ENCODE measurements at places on chromosomes 4 and X. TPM values are rescaled to one million over a fixed set of nuclear protein-coding genes. Genes with fewer than 3 reads are reported as not detected.

The GAB3 gene
- total RNA-seq: 7.3 TPM

GRCh38 chr4:95411371-95412088 lies 137.2 kb downstream of the UNC5C start:
- DNase-seq: no peak

GRCh38 chrX:39645178-39645895 lies 452.4 kb downstream of the BCOR start:
- peak; percentile 59 for DNase-seq

GRCh38 chr4:88765729-88766128 lies 68.1 kb upstream of the NAP1L5 start:
- peak; percentile 96 for DNase-seq

DNA sequence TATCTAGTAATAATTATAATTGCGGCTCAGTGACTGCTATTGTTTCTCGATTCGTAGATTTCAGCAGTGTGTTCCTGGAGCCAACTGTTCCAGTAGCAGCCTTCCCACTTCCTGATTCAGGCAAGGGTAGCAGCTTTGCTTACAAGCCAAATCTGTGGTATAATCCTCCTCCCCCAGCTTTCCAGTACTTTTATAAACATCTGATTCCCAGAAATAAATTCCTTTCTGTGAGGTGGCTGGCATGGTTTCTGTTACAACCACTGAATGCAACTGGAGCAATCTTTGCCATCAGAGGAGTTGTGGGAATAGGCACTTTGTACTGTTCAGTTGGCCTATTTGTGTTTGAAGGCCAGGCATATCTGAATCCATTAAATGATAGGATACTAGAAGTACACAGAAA lies 80.0 kb downstream of the GLRA3 start:
- peak; percentile 26 for DNase-seq

GRCh38 chrX:40975951-40976350 lies 109.3 kb upstream of the USP9X start:
- no peak for DNase-seq

- DNase-seq: no peak
Measured at GRCh38 chrX:134803060-134803459, 144.8 kb upstream of the PLAC1 start.

GRCh38 chrX:118652717-118653116 lies 74.7 kb upstream of the IL13RA1 start:
- DNase-seq: no peak

GRCh38 chrX:41518127-41518840 lies 71.1 kb downstream of the NYX start:
- DNase-seq: no peak

DNA sequence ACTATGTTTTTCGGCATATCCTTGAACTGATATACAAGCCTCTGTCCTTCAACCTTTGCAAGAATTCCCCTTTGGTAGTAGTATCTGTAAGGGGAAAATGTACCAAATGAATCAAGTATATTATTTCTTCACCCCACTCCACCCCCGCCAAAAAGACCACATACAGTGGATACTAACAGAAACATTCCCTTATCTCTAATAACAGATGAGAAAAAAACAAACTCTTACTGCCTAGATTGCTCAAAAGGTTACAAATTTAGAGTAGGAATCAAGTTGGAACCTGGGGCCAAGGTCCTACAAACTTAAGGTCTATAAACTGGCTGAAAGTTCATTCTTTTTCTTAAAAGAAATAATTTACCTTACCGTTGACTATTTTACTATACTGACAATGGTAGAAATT lies 45.0 kb downstream of the NOCT start:
- DNase-seq: no peak

- DNase-seq: peak; percentile 54
Measured at GRCh38 chr4:159765382-159765781, 662.5 kb downstream of the RAPGEF2 start.

The NPY5R gene
- not detected for total RNA-seq

- no peak for DNase-seq
Measured at GRCh38 chr4:123893011-123893981, 496.7 kb downstream of the SPRY1 start.

- DNase-seq: no peak
Measured at GRCh38 chr4:61223385-61223784, 23.3 kb downstream of the ADGRL3 start.

DNA sequence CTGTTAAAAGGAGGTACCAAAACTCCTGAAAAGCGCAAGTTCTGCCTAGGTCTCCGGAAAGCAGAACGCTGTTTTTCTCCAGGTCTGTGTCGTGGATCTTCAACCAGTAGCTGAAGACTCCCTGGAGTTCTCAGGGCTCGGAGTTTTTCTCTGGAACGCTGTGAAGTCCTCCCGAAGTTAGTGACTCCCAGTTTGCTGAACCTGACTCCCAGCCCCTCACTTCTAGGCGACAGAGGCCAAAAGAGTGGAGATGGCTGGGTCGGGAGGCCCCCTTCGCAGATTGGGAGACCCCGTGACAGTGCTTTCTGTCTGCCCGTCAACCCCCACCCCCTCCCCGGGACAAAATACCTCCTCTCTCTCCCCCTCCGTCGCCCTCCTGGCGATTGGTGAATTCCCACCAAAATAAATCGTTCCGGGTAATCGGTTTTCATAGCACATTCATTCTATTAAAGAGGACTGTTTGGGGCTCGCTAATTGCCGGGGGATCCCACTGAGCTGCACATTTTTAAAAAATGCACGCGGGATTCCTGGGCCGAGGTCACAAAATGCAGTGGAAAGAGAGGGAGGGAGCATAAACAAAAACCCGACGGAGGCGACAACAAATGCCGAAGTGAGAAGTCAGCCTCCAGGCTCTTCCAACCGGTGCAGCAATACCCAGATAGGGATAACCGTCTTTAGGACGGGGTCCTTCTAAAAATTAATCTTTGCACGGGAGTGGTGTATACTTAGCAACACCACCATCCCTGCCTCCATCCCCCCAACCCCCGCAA lies 4.0 kb upstream of the MSX1 start:
- DNase-seq: no peak

DNA sequence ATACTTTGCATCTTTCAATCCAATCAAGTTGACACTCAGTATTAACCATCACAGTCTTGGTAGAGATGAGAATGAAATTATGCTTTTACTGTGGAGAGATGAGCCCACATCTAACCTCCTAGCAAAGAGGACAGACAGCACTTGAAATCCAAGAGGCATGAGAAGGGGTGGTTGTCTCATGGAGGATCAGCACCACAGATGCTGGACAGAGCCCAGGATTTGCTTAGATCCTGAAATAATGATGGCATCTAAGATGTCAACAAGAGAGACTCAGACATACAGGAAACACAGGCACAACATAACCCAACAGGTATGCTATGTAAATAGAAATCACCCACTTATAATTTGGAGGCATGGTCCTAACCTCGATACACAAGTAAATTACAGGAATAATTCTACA lies 74.3 kb upstream of the VCX2 start:
- DNase-seq: no peak

DNA sequence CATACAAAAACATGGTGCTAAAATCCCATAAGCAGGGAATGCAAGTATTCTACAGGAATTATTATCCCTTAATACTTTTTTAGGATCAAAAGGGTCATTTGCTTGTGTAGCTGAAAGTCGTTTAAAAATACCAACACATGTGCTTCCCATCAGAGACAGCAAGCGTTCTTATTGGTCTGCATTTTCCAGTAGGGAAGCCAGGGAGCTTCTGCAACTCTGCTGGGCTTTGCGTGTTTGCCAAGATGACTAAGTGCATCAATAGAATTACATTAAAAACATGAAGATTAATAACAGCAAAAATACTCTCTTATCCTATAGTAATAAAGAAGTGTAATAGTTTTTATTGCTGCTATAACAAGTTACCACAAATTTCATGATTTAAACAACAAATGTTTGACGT lies 111.2 kb downstream of the QDPR start:
- DNase-seq: no peak

The OPHN1 gene
- 4.6 TPM for total RNA-seq

DNA sequence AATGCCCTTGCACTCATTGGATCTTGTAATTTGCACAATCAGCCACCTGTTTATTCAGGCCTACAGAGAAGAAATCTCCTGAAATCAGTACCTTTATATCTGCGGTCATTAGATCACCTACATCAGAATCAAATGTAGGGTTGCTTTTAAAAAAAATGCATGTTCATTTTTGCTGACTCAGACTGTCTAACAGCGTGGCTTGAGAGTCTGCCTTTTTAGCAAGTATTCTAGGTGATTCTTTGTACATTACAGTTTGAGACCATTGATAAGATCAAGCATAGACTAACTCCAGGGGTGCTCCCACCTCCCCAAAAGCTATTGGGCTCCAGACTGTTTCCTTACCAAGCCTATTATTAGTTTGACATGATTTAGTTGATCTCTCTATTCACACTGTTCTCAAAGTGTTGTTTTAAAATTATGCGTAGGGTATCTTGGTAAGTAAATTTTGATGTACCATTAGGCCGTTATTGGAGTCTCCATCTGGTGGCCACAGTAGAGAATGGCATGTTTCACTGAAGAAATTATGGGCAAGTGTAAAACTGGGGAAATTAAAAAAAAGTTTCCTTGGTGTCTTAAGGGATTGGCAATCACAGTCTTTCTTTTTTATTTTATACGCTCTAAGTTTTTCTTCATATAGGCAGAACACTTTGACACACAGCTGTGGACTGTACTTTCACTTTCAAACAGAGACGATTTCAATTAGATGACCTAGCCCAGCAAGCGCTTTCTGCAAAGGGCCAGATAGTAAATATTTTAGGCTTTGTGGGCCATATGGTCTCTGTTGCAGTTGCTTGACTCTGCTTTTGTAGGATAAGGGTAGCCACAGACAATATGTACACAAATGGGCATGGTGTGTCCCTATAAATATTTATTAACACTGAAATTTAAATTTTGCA lies 33.7 kb upstream of the MSL3 start:
- DNase-seq: peak; percentile 41

The YIPF7 gene
- 4.9 TPM for total RNA-seq

- no peak for DNase-seq
Measured at GRCh38 chr4:18250564-18250963, 229.0 kb upstream of the LCORL start.

The ZFP42 gene
- total RNA-seq: not detected

The GYPE gene
- not detected for total RNA-seq

The SSX4 gene
- total RNA-seq: 0.64 TPM

- peak; percentile 28 for DNase-seq
Measured at GRCh38 chrX:13212191-13212651, 107.6 kb downstream of the ATXN3L start.

GRCh38 chr4:124534131-124534530 lies 178.4 kb downstream of the ANKRD50 start:
- no peak for DNase-seq

GRCh38 chrX:139126493-139126892 lies 404.0 kb upstream of the F9 start:
- peak; percentile 35 for DNase-seq

DNA sequence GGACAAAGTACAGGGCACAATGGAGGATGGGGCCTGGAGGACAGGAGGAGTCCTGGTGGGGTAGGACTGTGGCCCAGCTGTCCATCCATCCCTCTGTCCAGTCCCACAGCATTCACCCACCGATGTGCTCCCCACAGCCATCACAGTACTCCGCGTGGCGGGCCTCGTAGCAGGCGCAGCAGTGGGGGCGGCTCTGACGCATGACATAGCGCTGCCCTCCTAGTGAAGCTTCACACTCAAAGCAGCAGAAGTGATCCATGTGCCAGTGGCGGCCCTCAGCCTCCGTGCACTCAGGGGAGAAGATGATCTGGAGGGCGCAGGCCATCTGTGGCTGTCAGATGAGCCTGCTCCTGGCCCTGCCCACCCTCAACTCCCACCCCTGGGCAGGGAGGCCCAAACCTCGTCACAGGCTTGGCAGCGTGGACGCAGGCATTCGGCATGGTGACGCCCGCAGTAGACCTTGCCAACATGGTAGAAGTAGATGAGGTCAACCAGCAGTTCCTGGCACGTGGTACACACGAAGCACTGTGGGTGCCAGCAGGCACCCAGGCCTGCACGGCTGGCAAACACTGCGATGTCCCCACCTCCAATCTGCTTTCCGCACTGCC lies 6.3 kb downstream of the PLP2 start:
- DNase-seq: no peak

DNA sequence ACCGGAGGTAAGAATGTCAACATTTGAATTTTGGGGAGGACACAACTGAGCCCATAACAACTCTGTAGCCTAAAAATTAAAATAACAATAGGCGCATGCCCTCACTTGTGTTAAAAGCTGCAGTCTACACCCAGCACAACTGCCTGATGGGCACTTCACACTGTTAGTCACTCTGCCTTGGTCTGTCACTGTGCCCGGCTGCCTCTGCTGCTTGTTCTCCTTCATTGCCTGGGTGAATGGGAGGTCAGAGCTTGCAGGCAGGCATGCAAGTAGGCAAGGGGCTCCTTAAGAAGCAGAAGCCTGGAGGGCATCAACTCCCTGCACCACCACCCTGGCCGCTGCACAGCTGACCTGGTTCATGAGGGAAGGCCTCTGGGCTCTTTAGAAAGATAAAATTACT lies 374.8 kb downstream of the MID1IP1 start:
- no peak for DNase-seq

- no peak for DNase-seq
Measured at GRCh38 chrX:39580043-39580442, 517.7 kb downstream of the BCOR start.

The BMP3 gene
- 0.05 TPM for total RNA-seq

- DNase-seq: no peak
Measured at GRCh38 chr4:38523524-38524448, 140.2 kb upstream of the KLF3 start.

DNA sequence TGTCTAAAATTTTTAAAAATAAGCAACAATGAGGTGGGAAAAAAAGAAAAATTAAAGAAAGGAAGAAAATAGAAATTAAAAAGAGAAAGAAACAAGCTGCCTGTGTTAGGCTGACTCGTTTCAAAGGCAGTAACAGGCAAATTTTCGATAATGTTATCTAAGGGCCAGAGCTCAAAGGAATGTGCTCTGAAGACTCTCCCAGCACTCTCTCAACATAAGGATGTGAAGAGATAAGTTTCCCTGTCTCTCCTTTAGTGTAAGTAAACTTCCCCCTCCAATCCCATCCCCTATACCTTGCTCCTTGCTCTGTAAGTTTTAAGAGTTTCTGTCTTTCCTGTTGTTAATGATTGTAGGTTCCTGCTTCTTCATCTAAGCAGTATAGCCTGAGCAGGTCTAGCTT lies 172.8 kb downstream of the TEX13C start:
- DNase-seq: no peak

The GYG2 gene
- total RNA-seq: 12.0 TPM

The DCLK2 gene
- total RNA-seq: 21.5 TPM

DNA sequence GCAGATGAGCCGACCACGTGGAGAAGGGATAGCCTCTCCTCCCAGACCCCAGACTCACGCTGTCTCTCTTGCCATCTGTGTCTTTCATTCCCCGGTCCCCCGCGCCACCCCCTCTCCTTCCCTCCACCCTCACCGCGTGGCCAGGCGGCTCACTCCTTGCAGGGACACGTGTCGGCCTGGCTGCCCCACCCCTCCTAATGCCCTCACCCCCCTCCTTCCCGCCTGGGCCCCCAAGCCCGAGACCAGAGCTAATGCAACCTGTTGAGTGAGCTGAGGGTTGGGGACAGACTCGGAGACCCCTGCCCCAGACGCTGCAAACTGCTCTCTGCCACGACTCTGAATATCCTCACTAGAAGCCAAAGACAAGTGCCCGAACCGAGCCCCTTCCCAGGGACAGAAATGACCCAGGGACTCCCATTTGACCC lies 1.8 kb downstream of the SLC38A5 start:
- DNase-seq: no peak
